Fibroblast of skin of left biceps (primary cell): ENCODE measurements at places on chromosomes 2 and 18.

DNA sequence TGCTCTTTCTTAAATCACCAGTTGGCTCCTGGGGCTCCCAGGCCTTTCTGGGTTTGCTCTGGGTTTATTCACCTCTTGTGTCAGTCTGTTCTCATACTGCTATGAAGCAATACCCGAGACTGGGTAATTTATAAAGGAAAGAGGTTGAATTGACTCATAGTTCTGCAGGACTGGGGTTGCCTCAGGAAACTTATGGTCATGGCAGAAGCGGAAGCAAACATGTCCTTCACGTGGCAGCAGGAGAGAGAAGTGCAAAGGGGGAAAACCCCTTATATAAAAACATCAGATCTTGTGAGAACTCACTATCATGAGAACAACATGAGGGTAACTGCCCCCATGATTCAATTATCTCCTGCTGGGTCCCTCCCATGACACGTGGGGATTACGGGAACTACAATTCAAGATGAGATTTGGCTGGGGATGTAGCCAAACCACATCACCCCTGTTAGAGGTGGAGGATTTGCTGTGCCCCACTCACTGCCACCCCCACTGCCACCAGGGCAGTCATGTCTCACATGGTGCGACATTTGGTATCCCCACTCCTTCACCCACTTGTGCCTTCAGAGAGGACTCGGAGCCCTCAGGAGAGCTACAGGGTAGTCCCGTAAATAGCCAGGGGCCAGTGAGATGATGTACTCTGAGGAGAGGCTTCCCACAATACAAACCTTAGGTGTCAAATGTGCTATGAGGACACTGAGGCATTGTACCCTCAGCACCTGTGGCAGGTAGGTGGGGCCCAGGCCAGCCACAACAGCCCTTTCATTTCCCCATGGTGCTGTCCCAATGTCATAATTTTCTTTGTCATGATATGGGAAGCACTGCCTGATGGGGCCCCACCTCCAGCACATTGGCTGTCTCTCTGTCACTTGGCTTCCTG is 35.7 kb downstream of the CDC42EP3 start:
- no peak for DNase-seq

DNA sequence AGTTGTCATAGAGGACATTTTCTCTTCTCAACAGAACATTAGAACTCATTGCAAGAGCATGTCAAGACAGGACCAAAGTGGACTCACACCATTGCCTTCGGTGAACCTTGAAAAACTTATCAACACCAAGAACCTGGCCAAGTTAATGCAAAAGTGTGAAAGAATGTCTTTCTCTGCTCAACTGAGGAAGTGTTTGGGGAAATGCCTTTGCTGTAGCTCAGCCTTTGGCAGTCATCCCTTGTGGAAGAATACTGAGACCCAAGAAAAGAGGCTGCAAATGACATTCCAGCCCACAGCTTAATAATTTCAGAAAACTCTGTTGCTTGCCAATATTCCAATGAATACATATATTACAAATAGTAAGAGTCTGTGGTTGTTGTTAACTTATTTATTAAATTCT is 728.8 kb upstream of the PIK3C3 start:
- peak; percentile 81 for DNase-seq

DNA sequence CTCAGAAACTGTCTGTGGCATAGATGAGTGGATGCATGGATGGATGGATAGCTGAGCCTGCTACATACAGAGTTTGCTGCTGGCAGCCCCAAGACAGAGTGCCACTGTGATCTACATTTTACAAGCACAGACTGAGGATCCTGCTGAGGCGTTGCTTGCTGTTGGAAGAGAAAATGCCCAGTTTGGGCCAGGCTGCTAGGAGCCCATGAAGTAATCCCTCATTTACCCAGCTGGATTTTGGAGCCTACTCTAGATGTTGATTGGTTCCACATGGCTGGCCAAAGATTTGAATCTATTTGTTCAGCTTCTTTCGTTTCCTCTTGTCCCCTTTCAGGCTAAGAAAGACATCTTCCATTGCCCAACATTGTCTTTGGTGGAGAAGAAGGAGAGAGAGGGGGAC is 261.3 kb downstream of the CLIP4 start:
- no peak for DNase-seq

DNA sequence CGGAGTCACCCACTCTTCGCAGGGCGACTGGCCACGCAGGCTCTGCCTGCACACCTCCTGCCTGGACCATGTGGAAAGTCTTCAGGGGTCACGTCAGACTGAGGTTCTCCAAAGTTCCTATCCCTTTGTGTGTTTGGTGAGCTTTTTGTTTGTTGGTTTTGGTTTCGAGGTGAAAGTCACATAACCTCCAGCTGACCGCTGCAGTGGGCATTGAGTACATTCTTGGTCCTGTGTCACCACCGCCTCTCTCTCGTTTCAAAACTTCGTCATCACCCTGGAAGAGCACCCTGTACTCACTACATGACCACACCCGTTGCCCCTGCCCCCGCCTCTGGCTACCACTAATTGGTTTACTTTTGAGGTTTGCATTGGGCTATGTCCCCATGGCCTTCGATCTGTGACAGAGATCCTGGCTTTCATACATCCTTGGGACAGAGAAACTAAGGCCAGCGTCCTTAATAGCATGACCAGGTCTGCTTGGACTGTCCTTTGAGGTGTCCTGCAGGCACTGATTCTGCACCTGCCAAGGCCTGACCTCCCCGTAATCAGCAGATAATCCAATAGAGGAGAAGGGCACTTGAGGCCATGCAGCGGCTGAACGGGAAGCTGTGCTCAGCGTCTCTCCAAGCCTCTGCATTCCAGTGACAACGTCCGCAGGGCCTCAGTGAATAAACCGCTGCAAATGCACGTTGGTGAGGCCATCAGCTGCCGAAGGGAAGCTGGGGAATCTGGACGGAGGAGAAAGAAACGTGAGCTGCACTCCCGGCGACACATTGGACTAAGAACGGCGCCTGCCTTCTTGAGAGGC is 46.8 kb downstream of the SH3BP4 start:
- DNase-seq = no peak

DNA sequence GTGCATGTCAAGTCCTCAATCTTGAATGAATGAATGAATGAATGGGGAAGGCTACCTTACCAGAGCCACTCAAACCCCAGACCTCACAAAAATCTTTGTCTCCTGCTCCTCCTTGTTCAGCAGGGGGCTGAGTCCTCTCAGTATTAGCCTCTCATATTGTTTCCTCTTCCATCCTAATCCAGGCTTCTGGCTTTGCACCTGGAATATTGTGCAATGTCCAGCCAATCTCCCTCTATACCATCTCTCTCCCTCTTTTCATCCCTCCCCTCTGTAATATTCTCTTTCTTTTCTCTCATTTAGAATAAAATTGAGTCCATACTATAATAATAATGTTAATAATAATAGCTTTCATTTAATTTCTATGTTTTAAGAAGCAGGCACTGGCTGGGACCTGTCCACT is 34.3 kb downstream of the ARHGAP25 start:
- DNase-seq = no peak

GRCh38 chr18:12238826-12239225 is 15.3 kb upstream of the CIDEA start:
- DNase-seq = no peak

DNA sequence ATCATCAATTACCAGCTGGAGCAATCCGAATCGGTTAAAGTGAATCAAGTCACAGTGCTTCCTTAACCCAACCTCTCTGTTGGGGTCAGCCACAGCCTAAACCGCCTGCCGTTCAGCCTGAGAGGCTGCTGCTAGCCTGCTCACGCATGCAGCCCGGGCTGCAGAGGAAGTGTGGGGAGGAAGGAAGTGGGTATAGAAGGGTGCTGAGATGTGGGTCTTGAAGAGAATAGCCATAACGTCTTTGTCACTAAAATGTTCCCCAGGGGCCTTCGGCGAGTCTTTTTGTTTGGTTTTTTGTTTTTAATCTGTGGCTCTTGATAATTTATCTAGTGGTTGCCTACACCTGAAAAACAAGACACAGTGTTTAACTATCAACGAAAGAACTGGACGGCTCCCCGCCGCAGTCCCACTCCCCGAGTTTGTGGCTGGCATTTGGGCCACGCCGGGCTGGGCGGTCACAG is 496 bp upstream of the ITGA4 start:
- DNase-seq = no peak

GRCh38 chr18:54736981-54737380 is 91.3 kb upstream of the RAB27B start:
- DNase-seq = no peak

DNA sequence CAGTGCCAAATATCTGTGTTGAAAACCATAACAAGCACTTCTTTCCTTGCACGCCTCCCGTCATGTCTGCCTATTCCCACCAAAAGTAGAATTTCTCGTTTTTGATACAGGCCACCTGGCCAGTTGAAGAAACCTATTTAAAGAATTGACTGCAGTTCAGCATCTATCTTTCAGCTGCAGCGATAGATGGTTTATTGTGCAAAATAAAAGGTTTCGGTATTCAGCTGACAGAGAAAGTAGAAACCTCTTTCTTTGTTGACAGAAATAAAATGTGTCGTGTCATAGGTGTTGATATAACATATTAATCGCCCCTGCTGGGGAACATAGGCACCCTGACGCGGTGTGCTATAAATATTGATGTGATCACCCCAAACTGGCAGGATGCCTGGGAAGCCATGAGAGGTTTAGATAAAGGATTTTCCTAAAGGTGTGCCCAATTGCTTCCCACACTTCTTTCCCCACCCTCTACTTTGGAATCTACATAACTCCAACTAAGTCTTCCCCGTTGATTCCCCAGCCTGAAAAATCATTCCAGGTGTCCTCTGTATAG is 570.4 kb downstream of the CCDC85A start:
- no peak for DNase-seq

GRCh38 chr2:175107146-175107545 is 60.9 kb downstream of the ATF2 start:
- DNase-seq = peak; percentile 23

DNA sequence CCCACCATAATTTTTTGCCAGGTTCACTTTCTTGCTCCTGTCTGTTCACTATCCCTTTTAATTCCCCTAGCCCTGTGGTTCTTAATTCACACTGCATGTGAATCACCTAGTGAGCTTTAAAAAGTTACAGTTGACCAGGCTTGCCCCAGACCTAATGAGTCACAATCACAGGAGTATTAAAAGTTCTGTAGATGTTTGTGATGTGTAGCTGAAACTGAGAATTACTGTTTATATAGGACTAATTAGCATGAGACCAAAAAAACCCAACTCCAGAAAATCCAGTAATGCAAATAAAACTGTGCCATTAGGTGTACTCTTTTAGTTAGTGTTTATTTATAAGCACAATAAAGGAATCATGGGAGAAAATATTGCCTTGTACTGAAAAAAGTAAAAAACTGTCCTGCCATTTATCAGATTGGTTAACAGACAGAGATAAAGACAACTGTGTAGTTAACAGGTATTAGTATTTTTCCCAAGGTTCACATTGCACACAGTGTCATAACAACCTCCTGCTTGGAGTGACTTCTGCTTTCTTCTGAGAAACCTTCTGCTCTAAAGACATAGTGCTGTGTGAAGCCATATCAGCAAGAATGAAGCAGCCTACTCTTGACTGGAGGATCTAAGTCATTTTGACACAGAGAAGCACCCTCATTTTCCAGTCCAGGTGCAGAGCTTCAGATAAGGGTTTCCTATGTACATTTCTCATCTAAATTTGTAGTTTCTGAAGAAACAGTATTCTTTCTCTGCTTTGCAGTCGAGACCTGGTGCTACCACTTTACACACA is 39.0 kb downstream of the VAPA start:
- DNase-seq = no peak

DNA sequence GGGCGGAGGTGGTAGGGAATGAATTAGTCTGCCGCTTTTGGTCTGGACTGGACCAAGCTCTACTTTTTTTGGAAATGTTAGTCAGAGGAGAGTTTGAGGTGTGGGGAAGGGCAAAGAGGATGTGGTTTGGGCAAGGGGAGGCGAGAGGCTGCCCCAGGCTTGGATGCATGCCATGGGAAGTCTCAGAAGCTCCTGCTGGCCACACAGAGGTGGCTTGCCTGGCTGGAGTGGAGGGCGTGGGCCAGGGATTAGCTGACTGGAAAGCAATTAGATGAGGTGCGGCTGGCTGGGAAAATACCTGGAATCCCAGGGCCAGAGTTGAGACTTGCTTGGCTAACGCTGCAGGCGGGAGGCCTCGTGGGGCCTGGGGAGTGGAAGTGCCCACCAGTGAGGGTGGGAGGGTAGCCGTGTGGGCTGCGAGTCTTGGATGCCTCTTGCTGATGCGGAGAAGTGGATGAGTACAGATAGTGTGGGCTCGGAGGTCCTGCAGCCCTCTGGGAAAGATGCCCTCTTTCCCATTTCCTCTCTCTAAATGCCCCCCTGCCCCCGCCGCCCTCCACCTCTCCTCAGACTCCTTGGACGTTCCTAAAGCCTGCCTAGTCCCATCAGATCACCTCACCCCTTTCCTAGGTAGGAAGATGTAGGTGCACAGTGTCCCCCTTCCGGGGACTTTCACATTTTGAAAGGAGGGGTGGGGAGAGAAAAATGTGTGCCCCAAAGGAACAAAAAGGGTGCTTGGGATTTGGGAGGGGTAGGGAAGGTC is 117.6 kb downstream of the SMAD7 start:
- DNase-seq = no peak

GRCh38 chr2:37631292-37631691 is 40.1 kb downstream of the CDC42EP3 start:
- no peak for DNase-seq

- DNase-seq = no peak
Observed at GRCh38 chr2:229235131-229235914, 35.8 kb downstream of the PID1 start.

DNA sequence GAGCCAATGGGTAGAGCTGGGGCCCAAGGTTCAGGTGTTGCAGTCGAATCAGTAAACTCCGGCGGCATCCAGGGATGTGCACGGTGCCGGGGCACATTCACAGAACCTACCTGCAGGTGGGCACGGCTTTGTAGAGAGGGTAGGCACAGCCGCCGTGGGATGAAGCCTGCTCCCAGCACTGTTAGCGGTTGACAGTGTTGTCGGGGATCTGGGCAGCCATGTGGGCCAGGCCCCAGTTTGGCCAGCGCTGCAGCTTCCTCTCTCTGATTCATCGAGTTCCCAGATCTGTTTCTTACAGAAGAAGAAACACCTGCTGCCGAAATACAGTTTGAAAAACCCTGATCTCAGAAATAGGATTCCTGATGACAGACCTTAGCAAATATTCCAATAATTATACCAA is 274.8 kb downstream of the AGAP1 start:
- DNase-seq = no peak

DNA sequence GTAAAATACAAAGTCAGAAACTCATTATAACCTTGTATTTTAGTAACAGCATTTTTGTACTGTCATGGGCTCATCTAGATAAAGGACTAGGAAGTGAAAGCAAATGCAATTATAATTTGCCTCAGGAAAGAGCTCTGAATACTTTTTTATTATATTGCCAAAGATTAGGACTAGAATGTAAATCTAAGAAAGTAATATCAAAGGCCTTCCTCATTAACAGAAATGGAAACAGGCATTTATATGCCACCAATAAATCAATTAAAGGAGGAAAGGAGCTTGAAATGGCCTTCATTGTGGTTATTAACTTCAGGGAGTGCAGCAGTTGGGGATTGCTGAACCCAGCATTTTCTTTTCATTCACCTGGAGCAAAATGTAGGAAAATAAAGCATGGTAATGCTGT is 39.6 kb downstream of the DTNA start:
- no peak for DNase-seq

DNA sequence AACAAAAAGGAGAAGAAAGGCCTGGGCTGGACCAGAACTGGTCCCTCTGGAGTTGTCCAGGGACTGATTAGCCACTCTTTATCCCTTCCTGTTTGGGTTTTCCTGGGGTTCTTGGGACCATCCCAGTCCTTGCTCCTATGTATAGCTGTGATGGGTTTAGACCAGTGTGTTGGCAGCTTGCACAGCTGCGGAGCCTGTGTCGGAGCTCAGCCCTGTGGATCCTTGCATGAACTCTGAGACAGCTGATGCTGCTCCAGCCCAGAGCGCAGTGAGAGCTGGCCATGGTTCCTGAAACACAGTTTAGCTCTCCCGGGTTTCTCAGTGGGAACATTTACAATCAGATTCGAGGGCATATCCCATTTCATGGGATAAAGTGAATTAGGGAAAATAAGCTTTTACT is 16.9 kb downstream of the IMPA2 start:
- DNase-seq = no peak
